Activated CD4-positive, alpha-beta T cell treated with anti-CD3 and anti-CD28 coated beads, Interleukin-2, amount 10 ng/mL, durations not matched to agents 24 days and 14 days (primary cell): ENCODE measurements at places on chromosomes 2 and 18. TPM values are rescaled to one million over a fixed set of nuclear protein-coding genes. Genes with fewer than 3 reads are reported as not detected.

HNMT gene
- total RNA-seq, result not detected in 2 replicates

AFF3 gene
- total RNA-seq, result 5.7 and 5.9 TPM in 2 replicates

GATA6 gene
- total RNA-seq, result not detected in 2 replicates

IL37 gene
- total RNA-seq, result not detected in 2 replicates

LRRTM4 gene
- total RNA-seq, result not detected in 2 replicates

PLA2R1 gene
- total RNA-seq, result not detected in 2 replicates

KCNG2 gene
- total RNA-seq, result not detected in 2 replicates

ORC2 gene
- total RNA-seq, result 64.2 and 66.5 TPM in 2 replicates

ZNF407 gene
- total RNA-seq, result 17.8 and 18.1 TPM in 2 replicates
